ENCODE measurements at places on chromosomes 16 and 17.
A peak's percentile ranks its signal among the peaks of the same experiment; 100 is the strongest.

- no peak for DNase-seq
Measured at GRCh38 chr16:55328611-55329569, 4.9 kb downstream of the IRX6 start.

- DNase-seq, result no peak
Measured at GRCh38 chr16:30380072-30380802, 2.1 kb downstream of the SEPTIN1 start.

DNA sequence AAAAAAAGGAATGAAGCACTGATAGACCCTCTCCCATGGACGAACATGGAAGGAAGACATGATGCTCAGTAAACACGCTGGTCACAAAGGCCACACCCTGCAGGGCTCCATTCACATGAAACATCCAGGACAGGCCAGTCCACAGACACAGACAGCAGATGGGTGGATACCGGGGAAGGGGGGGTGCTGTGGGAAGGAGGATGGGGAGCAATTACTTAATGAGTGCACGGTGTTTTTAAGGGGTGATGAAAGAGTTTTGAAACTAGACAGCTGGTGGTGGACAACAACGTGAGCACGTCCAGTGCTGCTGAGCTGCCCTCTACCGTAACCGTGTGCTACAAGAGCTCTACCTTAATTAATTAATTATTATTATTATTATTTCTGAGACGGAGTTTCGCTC, 6.0 kb upstream of the SLC16A3 start:
- peak; percentile 34 for DNase-seq

- no peak for DNase-seq
Measured at GRCh38 chr17:50981279-50981678, 115.1 kb upstream of the TOB1 start.

GRCh38 chr17:21140911-21141310, 14.1 kb downstream of the DHRS7B start:
- no peak for DNase-seq

GRCh38 chr17:41801374-41802271, 10.1 kb downstream of the P3H4 start:
- peak; percentile 90 for DNase-seq

GRCh38 chr16:66152823-66153393, 213.6 kb upstream of the CDH5 start:
- no peak for DNase-seq

- DNase-seq, result peak; percentile 27
Measured at GRCh38 chr16:734981-735881, 5.6 kb downstream of the CIAO3 start.

GRCh38 chr17:17445925-17446665, 30.7 kb upstream of the MED9 start:
- DNase-seq, result no peak

DNA sequence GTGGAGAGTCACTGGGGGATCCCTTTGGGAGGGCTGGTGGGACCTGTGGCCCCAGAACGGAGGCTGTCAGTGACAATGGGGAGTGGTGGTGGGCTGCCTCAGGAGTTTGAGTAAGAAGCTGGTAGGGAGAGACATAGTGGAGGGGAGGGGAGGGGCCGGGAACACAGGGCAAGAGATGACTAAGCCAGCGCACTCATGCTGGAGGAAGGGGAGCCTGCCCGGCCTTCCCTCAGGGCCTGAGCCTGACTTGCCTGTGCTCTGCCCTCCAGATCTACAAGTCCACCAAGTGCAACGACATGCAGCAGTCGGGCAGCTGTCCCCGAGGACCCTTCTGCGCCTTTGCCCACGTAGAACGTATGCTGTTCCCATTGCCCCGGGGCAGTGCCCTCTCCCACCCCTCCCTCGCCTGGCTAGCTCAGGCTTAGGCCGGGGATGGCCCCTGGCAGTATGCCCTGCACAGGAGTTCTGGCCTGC, 29.3 kb downstream of the UNC13D start:
- peak; percentile 40 for DNase-seq

DNA sequence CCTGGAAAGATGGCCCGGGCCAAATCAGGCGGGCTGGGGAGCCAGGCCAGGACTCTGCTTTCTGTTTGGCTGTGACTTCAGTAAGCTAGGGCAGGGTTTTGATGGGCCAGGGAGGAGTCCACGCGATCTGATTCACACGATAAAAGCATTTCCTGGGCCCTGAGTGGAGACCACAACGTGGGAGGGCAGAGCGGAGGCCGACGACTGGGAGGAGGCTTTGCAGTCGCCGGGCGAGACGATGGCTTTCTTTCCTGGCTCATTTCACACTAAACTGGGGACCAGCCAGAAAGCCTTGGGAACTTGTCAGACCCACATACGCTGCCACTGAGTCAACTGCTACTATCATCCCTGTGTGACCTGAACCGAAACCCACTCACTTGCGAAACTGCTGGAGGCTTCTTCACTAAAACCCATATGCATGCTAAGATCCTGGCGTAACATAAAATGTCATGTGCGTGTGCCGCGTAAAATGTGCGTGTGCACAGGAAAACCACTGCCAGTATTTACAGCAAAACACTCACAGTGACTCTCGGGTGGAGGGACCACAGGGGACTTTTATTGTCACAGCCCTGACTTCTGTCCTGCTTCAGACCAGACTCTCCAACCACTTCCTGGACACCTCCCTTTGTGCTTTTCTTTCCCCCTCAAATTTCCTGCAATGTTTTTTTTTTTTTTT, 14.2 kb upstream of the RHBDF2 start:
- peak; percentile 85 for DNase-seq

DNA sequence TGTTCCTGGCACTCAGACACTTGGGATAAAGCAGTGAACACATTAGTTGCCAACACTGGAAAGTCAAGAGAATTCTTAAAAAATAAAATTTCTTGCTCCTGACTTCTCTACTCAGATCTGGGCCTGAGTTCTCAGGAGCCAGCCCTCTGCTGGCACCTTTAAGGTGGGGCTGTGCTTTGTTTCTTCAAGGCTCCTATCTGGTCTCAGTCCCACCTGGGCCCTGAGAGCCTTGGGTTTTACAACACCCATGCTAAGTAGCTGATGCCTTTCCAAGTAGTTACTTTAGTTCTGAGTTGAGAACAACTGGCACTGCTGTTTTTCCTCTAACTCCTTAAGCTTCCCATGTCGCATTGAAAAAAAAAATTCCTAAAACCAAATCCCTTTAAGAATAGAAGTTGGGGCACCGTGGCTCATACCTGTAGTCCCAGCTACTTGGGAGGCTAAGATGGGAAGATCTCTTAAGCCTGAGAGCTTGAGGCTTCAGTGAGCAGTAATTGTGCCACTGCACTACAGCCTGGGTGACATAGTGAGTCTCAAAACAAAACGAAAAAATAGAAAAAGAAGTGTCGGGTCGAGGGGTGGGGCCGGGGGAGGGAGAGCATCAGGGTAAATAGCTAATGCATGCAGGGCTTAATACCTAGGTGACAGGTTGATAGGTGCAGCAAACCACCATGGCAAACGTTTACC, 16.6 kb downstream of the CHAD start:
- no peak for DNase-seq

DNA sequence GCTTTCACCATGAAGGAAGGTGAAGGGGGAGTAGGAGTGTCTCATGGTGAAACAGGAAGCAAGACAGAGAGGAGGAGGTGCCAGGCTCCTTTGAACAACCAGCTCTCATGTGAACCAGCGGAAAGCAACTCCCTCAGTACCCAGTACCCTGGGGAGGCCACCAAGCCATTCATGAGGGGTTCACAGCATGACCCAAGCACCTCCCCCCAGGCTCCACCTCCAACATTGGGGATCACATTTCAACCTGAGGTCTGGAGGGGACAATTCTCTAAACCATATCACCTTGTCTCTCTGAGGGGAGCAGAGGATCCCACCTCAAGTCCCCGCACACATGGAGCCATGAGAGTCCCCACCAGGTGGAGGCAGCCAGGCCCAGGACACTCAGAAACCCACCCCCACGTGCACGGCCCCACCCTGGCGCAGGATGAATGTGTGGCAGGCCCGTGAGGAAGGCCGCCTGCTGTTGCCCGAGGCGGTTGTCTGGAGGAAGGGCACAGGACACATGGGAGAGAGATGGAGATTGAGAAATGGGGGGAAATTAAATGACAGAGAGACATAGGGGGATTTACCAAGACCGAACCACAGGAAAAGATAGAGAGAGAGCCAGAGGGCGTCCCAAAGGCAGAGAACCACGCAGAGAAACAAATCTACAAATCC, 85.9 kb downstream of the TMEM132E start:
- DNase-seq, result no peak

DNA sequence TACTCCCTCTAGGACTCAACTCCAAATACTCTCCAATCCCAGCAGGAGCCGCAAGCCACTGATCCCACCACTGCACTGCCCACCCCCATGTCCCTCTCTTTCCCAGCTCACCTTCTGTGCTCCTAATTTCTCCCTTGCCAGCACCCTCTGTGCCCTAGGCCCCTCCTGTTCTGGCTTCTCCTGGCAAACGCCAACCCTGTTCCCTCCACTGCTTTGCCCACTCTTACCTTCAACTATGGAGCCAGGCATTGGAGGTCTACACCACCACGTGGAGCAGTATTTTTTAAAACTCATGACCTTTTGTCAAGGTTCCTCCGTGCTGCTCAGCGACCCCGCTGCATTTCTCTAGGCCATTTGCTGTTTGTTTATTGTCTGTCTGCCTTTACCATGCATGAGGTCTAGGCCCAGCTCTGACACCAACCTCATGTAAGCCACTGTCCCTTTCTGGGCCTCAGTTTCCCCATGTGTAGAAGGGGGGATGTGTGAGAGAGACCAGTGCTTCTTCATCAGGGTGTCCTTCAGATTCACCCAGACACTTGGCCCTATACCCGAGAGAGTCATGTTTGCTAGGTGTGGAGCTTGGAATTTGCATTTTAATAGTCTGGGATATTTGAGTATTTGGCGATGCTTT, 4.6 kb downstream of the CCDC102A start:
- DNase-seq, result no peak

DNA sequence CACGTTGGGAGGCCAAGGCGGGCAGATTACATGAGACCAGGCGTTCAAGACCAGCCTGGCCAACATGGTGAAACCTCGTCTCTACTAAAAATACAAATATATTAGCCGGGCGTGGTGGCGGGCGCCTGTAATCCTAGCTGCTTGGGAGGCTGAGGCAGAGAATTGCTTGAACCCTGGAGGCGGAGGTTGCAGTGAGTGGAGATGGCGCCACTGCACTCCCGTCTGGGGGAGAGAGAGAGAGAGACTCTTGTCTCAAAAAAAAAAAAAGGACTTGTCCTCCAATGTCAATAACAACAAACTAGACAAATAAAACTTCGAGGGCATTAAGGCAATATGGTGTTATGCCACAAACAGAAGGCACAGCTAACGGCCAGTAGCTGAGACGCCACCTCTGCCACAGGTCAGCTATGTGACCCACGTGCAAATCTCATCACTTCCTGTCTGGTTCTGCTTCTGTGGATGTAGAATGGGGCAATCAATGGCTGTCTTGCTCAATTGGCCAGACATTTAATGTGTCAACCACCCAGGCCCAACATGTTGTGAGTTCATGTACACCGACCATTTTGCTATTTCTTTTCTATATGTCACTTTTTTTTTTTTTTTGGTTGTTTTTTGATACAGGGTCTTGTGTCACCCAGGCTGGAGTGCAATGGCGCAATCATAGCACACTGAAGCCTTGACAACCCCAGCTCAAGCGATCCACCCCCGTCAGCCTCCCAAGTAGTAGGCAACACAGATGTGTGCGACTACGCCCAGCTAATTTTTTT, 834 bp upstream of the TXNDC11 start:
- no peak for DNase-seq

GRCh38 chr17:16215965-16216316, 607 bp upstream of the NCOR1 start:
- DNase-seq, result peak; percentile 51
